Activated CD8-positive, alpha-beta memory T cell treated with anti-CD3 and anti-CD28 coated beads for 1 hour (primary cell): ENCODE measurements at places on chromosomes 5 and 9.

- DNase-seq = no peak
Observed at GRCh38 chr5:16615741-16616535, 859 bp downstream of the RETREG1 start.

DNA sequence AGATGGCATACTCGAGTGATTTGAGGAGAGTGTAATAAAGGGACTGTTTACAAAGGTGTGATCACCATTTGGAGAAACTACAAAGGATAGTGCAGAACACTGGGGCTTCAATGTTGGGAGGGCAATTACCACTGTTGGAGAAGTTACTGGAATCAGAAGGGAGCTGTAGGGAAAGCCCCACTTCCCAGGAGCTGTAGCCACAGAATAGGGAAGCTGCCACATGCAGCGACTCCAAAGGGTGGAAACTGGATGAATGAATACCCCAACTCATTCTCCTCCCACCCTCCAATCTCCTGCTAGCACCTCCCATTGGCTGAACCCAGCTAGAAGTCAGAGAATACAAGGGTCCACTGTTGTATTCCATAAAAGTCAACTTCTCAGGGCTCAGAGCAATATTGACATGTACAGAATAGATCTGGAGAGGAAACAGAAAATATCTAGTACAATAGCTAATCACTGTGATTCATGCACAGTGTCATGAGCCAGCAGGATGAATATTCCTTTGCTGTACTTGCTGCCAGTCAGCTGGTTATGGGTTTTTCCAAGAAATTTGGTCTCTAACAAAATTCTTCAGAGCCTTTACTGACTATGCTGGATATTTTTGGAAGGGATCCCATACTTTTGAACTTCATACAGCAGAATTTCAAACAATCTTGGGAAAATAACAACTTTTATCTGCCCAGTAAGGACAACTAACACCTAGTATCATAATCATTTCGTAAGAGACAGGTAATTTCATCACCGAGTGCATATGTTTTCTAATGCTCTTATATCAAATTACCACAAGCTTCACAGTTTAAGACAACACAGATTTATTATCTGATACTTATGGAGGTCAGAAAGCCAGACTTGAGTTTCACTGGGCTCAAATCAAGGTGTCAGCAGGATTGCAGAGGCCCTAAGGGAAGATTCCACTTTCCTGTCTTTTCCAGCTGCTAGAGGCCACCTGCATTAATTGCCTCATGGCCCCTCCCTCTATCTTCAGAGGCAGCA is 39.6 kb downstream of the PDCD1LG2 start:
- DNase-seq = no peak

- DNase-seq = no peak
Observed at GRCh38 chr9:92186631-92187030, 71.4 kb upstream of the SPTLC1 start.

DNA sequence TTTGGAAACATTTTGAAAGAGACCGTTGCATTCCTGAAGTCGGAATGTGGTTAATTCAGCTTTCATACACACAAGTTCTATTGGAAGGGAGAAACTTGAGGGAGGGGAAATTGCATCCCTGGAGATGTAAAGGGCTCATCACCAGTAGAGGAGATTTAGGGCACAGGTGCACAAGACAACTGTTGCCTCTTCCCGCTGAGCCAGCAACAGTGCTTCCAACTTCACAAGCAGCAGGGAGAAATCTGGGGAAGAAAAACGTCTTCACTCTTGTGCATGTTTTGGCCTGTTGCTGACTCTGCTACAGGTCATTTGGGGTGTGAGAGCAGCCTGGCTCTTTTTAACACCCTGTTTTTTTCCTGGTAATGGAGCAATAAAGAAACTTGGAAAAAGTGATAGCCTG is 277.9 kb downstream of the GAS1 start:
- DNase-seq = no peak
